ENCODE measurements at places on chromosomes 2 and 18.

DNA sequence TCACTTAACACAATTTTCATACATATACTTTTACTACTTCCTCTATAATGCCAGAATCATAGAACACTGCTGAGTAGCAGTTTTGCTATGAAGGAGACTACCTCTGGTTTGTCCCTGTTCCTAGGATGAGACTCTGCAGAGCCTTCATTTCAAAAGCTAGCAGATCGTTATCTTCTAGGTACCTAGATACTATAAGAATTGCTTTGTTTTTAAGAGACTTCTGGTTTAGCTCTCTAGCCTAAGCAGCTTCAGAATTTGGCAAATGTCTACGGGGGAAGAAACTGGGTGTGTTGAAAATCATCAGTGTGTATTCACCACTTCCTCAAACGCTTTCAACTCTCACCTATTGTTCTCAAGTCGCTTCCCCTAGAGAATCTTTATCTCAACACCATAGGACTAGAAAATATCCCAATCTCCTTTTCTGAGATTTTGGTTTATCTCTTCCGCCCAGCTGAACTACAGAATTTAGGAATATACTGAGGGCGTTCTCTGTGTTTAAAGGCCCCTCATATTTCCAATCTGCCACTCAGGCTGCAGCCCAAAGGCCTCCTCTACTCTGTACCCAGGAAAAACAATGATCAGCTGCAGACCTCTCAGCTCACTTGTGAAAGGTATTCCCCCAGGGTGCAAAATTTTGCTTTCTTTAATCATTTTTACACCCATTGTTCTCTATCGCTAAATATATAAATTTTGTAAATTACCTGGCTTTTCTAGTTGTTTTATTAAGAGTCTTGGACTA lies 28.7 kb downstream of the SMAD2 start:
- no peak for DNase-seq

GRCh38 chr18:49050452-49050851 lies 99.7 kb upstream of the SMAD7 start:
- DNase-seq: no peak

GRCh38 chr2:134217924-134218323 lies 35.9 kb upstream of the MGAT5 start:
- DNase-seq: no peak

- no peak for DNase-seq
Observed at GRCh38 chr2:41446266-41446665, 601.6 kb upstream of the PKDCC start.

GRCh38 chr2:102508863-102509262 lies 35.8 kb downstream of the SLC9A4 start:
- DNase-seq: no peak

DNA sequence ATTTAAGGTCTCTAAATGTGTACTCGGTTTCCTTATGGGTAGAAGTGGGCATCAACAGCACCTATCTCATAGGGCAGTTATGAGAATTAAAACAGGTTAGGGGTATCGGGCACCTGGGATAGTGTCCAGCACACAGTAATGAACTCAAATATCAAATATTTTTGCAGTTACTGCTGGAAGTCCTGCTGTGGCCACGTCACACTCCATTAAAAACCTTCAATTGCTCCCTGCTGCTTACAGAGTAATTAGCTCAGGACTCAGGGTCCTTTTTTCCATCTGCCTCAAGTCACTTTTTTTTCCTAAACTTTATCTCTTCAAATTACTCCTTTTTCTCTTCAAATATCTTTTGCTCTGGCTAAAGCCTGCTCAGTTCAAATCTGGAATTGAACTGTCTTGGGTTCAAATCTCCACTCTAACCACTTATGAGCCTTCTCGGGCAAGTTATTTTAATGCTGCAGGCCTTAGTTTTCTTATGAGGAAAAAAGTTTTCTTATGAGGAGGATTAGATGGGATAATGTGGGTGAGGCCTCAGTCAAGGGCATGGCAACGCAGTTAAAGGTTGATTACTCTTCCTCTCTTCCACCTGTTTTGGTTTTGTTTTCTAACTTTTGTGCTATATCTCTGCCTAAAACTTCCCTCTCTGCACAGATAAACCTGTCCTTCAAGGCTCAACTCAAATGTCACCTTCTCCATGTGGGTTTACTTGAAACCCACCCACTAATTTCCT lies 36.6 kb downstream of the SPRED2 start:
- DNase-seq: no peak

GRCh38 chr2:101473911-101474701 lies 806 bp downstream of the RFX8 start:
- DNase-seq: peak; percentile 78

Measured in astrocyte of the hippocampus (primary cell).